Activated naive CD4-positive, alpha-beta T cell treated with anti-CD3 and anti-CD28 coated beads, Interleukin-2, amount 50 U/mL, for 16 hours (primary cell): ENCODE measurements at places on chromosomes 2 and 18.

- no peak for DNase-seq
These were observed 169.6 kb downstream of the KCNS3 start for GRCh38 chr2:18047896-18048657.

DNA sequence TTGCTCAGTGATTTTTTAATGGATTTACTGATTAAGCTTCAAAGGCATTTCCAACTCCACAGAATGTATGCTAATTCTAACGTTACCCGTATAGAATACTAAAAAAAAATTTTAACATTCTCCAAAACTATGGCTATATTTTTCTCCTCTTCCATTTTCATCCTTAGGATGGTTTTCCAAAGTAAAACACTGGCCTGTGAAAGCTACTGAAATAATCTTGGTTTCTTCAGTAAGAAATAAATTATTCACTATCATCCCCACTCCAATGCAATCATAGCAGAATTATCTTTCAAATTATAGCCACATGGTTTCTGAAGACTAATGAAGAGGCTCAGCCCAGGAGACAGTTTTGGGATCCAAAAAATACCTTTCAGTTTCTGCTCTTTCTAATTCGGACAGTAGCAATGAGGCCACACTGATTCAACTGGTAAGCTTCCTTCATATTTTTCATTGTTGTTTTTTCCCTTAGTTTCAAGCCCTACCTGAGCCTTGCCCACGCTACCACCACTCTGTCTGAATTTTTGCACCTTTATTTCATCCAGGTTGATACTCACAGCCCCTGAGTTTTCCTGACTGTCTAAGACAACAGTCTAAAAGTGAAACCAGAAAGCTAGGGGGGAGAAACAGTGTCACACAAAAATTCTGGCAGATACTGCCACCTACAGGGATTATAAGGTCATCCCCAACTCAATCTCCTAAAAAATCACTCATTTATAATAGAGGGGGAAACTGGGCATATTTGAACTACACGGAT is 887.9 kb downstream of the NRXN1 start:
- DNase-seq: no peak

- DNase-seq: no peak
These were observed 101.2 kb downstream of the UBR3 start for GRCh38 chr2:169928463-169928864.

DNA sequence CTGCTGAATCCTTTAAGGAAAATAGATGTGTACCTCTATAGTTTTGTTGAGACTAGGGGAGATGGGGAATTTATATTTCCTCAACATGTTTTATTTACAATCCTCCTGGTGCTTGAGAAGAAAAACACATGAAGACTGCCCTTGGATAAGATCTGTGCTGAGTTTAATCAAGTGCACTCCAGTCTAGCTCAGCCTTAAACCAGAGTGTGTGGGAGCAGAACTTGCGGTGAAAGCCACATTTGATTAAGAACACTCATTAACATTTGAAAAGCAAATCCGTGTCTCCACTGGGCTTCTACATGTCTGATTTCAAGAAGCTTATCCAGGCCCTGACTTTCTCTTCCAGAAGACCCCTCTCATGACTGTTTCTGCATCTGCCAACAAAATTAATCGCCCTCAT is 84.8 kb upstream of the ITGA6 start:
- no peak for DNase-seq

- no peak for DNase-seq
These were observed 374.7 kb downstream of the LNPK start for GRCh38 chr2:175627405-175627804.

GRCh38 chr18:23438608-23439366 is 14.3 kb upstream of the RIOK3 start:
- no peak for DNase-seq
